Kidney tubule cell (primary cell): ENCODE measurements at places on chromosomes 16 and 17.

- no peak for DNase-seq
Measured at GRCh38 chr17:82301300-82301915, 16.0 kb downstream of the CD7 start.

GRCh38 chr17:82751171-82751570, 694 bp upstream of the TBCD start:
- no peak for DNase-seq

DNA sequence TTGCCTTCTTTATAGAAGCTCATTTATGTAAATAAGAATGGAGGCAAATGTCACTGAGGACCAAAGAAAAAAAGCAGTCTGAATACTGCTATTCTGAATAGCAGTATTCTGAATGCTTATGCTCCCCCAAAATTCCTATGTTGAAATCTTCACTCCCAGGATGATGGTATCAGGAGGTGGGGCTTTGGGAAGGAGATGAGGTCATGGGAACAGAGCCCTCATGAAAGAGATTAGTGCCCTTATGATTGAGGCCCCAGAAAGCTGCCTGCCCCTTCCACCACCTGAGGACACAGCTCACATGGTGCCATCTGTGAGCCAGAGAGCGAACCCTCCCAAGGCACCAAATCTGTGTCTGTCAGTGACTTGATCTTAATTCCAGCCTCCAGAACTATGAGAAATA, 28.8 kb downstream of the HEATR6 start:
- no peak for DNase-seq

DNA sequence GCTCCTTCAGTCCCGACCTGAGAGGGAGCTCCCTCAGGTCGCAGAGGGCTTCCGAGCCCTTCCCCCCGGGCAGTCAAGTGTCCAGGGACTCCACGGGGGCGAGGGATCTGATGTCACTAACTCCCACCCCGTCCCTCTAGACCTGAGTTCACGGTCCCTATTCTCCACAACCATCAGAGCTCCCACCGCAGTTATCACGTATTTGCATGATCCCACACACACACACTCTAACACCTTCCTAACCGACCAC, 3.7 kb upstream of the PER1 start:
- DNase-seq: no peak

GRCh38 chr16:86467490-86467889, 42.8 kb upstream of the FOXF1 start:
- DNase-seq: no peak

- DNase-seq: no peak
Measured at GRCh38 chr17:14209215-14209614, 27.4 kb downstream of the CDRT15 start.

DNA sequence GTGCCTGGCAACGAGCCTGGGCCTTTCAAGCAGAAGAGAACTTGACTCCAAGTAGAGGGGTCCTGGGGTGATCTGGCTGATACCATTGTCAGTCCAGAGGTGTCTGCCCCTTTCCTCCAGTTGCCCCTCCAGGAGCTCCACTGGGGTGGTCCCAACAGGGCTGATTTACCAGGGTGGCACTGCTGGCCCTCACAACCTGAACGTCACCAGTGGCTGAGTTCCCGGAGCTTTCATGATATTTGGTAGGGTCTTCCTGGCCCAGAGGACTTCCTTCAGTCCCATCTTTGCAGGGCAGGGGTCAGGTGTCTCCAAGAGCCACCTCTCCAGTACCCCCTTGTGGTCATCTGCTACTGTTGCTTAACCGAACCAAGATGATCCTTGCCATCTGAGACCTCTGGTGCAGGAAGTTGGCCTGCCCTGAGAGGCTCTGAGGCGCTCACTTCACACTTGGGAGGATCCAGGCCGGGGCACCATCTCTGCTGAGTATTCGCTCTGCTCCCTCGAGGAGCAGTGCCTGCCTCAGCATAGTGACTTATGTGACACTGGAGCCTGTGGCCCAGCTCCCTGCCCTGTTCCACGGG, 3.5 kb downstream of the LIMD2 start:
- DNase-seq: peak; percentile 51

GRCh38 chr17:1045456-1045855, 48.5 kb downstream of the TIMM22 start:
- no peak for DNase-seq

- no peak for DNase-seq
Measured at GRCh38 chr16:1208239-1208830, 16.7 kb downstream of the TPSG1 start.

- DNase-seq: no peak
Measured at GRCh38 chr16:30998852-30999761, 11.3 kb downstream of the STX1B start.

GRCh38 chr17:50675627-50676026, 32.1 kb downstream of the ANKRD40 start:
- DNase-seq: no peak

DNA sequence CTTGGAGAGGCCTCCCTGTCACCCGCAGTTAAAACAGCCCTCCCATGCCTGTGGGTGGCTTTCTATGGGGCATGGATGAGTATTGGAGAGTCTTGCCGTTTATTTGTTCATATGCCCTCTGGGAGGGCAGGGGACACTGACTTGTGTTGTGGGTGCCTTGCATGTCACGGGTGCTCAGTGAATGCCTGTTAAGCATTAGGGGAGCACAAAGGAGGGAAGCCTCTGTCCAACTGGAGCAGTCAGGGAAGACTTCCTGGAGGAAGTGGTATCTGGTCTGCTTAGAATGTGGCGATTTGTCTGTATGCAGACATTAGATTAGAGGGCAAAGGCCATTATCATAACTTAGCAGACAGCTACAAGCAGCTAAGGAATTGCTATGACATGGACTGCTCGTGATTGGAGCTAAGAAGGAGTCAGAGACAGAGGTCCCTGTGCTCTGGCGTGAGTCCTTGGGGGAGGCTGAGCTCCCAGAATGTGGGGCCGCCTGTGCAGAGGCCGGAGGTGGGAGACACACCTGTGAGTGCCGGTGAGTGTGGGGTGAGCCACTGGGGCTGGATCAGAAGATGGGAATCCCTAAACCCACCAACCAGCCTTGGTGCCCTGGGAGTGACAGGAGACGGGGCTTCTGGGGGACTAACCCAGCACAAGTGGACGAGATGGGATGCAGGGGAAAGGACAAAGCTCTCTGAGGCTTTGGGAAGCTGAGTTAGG, 286.1 kb downstream of the SEC14L1 start:
- peak; percentile 20 for DNase-seq

GRCh38 chr17:4582691-4583090, 1.6 kb upstream of the SMTNL2 start:
- DNase-seq: no peak

DNA sequence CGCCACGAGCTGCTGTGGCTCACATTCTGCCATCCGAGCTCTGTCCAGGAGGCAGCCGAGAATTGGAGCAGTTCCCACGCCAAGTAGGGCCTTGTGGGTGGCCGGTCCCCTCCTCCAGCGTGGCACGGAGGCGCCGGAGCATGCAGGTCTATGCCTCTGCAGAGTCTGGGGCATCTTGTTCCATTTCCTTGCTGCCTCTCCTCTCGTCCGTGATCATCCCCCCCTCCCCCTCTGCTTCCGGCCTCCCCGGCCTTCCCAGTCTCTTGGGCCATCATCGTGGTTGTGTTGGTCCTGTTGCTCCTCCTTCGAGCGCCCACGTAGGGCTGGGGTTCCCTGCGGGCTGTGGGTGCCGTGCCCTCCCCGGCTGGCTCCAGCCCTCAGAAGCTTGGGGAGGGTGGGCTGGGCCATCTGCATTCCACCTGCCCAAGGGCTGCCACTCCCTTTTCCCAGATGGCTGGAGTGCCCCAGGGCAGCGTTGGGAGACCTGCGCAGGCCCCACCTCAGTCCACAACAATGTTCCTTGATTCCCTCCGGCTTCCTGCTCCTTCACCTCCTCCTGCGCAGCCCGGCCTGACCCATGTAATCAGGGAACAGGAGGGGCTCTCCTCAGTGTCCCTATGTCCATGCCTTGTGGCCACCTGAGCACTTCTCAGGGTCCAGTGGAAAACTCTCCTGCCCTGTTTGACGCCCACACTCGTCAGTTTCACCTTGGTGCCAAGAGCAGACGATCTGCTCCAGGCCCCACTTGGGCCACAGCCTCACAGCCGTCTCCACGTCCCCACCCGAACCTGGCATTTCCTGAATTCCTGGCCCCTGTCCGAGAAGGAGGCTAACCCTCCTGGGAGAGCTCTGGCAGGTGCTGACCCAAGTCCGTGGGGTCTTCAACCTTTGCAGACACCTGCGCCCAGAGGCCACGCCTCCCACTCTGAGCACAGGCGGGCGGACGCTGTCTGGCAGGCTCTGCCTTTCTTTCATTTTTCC, 37.1 kb downstream of the BAIAP2 start:
- peak; percentile 78 for DNase-seq

GRCh38 chr17:33299115-33299514, 6.0 kb upstream of the ASIC2 start:
- no peak for DNase-seq

GRCh38 chr17:68080411-68081150, 45.0 kb downstream of the KPNA2 start:
- DNase-seq: no peak

GRCh38 chr16:72783716-72784318, 264.1 kb downstream of the ZFHX3 start:
- DNase-seq: peak; percentile 32

GRCh38 chr16:73179705-73180331, 131.9 kb upstream of the ZFHX3 start:
- DNase-seq: no peak

DNA sequence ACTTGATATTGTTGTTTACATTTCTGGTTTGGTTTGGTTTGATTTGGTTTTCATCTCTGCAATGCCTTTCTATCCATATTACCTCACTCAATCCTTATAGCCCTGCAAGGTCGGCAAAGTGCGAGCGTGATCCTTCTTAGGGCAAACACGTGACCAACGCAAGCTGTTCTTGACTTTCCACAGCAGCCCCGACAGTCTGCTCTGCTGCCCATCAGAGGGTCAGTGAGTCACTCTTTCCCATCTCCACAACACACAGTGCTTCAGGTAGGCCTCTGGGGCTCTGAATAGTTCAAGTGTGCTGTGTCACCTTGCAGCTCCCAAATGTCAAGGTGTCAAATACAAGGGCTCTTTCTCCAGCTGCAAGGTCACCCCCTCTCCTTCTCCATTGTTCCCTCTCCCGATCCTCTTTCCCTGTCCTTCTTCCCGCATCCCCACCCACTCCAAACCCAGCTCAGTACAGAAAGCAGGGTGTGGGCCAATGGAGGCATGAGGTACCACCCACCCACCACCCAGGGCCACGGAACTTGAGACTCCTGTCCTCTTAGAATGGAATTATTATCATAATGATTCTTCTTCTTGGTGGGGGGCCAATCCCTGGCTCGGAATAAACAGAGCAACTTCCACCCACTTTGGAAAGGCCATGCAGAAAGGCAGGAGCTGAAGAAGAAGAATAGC, 139.7 kb downstream of the SLC39A11 start:
- DNase-seq: no peak

DNA sequence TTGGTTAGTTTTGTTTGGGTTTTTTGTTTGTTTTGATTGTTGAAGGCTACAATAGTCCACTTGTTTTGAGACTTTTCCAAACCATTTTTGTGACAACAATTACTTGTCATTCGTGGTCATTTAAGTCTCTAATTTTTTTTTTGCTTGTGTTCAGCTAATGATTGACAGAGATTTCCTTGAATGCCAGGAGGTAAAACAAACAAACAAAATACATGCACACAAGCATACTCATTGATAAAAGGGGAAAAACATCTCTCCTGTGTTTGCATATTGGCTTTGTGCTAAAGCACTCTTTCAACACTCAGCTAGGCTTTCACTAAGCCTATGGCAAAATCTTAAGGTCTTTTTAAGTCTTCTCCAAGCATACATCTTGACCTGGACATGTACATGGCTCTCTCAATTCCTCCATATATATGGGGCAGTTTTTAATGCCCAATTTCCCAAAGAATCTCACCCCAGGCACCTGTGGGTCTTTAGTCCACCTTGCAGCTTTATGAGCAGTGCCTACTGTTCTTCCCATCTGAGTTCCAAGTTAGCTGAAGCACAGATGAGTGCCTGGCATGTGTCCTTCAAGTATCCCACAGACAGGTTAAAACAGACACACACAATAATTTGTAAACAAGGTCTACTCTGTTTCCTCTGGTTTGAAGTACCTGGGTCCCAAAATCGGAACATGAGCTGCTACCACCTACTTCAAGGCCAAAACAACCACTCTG, 24.2 kb upstream of the HS3ST3B1 start:
- DNase-seq: no peak

DNA sequence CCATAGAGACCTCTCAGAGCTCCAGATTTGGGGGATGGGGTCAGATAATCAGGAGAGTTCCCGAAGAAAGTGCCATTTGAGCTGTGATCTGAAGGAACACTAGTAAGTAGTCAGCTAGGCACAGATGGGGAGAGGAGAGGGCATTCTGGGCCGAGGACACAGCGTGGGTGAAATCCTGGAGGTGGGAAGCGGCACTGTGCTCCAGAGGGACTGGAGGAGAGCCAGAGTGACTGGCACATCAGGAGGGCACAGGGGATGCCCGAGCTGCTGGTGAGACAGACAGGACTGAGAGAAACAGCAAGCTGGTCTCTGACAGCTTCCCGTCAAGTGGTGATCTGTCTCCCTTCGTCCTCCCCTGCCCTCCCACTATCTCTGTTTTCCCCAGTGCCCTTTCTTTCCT, 40.6 kb downstream of the KNOP1 start:
- DNase-seq: no peak

DNA sequence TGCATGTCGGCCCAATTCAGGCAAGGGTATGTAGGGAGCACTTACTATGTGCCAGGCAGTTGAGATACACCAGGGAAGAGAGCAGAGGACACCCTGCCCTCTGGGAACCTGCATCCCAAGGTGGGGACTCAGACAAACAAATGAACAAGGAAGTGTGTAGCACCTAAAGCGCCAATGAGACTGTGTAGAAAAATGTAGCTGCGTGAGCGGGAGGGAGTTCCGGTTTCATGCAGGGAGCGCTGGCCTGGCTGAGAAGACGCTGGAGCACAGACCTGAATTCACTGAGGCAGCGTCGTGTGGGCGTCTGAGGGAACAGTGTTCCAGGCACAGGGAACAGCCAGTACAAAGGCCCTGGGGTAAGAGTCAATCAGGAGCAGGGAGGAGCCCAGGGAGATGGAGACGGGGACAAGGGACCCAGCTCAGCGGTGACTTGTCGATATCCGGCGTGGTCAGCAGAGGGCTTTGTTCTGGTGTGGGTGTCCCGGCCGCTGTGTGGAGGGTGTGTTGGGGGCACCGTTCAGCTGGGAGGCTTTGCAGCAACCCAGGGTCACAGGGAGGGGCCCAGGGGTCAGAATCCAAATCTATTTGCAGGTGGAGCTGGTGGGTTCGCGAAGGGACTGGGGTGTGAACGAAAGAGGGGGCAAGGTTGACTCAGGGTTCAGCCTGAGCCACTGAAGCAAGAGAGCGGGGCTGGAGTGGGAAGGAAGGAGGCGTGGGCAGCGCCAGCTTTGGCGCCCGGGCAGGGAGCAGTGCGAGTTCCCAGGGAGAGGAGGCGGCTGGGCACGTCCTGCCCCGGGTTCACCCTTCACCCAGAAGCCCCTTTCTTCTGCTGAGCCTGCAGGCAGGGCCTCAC, 17.8 kb upstream of the OSGIN1 start:
- DNase-seq: no peak

DNA sequence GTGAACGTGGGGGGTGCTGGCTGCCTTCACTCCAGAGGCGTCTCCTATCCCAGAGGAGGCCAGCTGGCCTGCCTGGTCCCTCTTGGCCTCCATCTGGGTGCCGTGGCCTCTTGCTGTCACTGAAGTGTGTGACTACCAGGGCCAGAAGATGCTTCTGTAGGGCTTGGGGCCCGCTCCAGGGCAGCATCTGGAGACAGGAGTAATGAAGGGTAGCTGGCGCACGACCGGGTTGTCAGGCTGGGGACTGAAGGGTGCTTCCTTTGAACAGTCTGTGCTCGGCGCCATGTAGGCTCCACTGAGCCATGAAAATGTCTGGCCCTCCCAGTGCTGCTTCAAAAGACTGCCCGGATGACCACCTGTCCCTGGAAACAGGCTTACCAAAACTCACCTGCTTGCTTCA, 31.3 kb downstream of the ASIC2 start:
- DNase-seq: peak; percentile 8
